MM.1S (cell line): ENCODE measurements at places on chromosomes 3 and 15.

- DNase-seq = peak; percentile 70
Measured at GRCh38 chr15:101138913-101139880, 112.7 kb downstream of the CHSY1 start.

DNA sequence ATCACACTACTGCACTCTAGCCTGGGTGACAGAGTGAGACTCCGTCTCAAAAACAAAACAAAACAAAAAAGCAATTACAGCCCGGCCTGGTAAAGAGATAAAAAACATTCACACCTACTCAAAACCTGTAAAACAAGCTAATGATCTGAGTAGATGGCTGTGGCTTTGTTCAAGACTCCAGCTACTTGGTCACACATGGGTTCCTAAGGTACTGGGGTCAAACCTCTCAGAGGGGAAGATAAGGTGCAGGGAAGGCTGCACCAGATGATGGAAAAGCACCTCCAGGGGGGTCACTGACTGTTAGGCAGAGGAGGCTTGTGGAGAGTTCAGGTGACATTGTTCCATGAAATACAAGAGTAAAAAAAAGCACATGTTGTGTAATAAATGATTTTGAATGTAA is 450.2 kb upstream of the WNT5A start:
- no peak for DNase-seq

DNA sequence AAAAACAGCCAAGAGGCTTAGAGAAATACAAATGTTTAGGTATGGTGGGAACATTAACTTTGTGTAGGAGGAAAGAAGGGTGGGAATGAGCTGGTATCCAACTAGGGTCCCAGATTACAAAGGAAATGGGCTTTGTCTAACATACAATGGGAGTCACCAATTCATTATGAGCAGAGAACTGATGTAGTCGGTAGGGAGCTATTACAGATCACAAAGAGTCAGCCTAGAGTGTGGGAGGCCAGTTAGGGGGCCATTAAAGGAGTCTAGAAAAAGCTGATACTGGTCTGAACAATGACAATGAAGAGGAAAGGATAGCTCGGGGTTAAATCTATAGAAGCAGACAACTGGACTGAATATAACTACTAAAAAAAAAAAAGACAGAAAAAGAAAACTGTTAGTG is 15.5 kb downstream of the ANO10 start:
- DNase-seq = no peak

DNA sequence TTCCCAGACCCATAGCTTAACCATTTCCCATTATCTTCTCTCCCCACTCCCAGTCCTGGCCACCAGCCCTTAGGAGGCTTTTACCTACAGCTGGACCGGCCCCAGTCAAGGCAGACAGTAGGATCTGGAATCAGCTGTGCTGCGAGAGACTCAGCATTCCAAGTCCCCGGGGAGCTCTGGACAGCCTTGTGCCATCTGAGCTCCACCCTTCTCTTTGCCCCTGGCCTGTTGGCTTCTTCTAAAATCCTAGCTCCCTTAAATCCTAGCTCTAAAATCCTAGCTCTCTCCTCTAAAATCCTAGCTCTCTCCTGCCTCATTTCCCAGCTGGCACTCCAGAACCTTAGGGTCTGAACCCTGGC is 21.3 kb downstream of the MEGF11 start:
- no peak for DNase-seq

GRCh38 chr15:65331811-65332210 is 27.3 kb downstream of the RNU5B-1 start:
- no peak for DNase-seq

- DNase-seq = peak; percentile 39
Measured at GRCh38 chr3:61146010-61146890, 105.0 kb downstream of the FHIT start.

DNA sequence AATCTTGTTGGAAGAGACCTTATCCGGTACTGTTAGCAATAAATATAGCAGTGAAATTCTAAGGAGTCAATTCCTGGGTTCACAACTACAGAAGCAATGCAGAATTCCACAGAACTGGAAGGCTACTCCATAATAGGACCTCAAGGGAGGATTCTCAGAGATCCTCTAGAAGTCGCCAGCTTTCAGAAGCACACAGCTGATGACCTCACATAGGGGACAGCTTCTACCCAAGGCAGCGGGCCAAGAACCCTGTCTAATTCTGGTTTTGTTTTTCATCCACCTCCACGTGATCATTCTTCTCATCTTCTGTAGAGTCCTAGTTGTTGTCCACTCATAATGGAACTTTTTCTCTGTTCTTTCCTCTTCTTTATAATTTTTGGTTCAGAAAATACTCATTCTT is 99.4 kb downstream of the ERC2 start:
- no peak for DNase-seq

- DNase-seq = no peak
Measured at GRCh38 chr3:123547881-123548519, 36.9 kb downstream of the HACD2 start.

GRCh38 chr15:68640791-68641331 is 62.1 kb downstream of the CORO2B start:
- DNase-seq = no peak

- DNase-seq = peak; percentile 90
Measured at GRCh38 chr3:88019024-88019423, 39.8 kb downstream of the CGGBP1 start.

- no peak for DNase-seq
Measured at GRCh38 chr3:188362405-188362831, 208.5 kb downstream of the LPP start.

DNA sequence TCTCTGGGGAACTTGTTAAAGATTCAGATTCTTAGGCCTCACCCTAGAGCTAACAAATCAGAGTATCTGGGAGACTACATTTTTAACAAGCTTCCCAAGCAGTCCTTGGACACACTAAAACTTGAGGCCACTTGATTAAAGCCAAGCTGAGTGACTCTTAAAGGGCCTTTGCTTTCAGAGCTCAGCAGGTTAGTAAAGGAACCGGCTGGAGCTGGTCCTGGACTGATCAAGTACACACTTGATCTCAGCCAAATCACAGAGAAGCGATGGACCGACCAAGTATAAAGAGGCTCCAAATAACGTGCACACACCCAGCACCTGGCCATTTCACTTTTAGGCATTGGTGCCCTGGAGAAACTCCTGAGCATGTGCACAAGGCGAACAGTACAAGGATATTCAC is 12.9 kb upstream of the TM6SF1 start:
- DNase-seq = no peak

- no peak for DNase-seq
Measured at GRCh38 chr3:46228260-46229242, 13.7 kb upstream of the CCR3 start.

GRCh38 chr3:55702822-55703221 is 215.7 kb upstream of the WNT5A start:
- no peak for DNase-seq
